CD4-positive, alpha-beta T cell treated with Interleukin-21 for 1 hour (primary cell): ENCODE measurements at places on chromosomes 16 and 17.

DNA sequence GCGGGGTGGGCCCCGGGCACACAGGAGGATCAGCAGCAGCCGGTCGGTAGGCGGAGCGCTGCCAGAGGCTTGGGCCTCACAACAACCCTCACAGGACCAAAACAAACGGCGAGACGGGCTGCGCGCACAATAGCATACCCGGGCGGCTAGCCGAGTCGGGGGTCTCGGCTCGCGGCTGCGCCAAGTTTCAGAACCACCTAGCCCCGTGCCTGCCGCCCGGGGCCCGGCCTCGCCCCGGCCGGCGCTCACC, 732 bp downstream of the ULK2 start:
- DNase-seq = peak; percentile 52

GRCh38 chr17:6430769-6431168, 4.2 kb downstream of the AIPL1 start:
- peak; percentile 11 for DNase-seq

- no peak for DNase-seq
Observed at GRCh38 chr16:71352963-71353460, 5.5 kb upstream of the CALB2 start.

GRCh38 chr17:63989622-63990345, 8.4 kb upstream of the PRR29 start:
- DNase-seq = no peak

DNA sequence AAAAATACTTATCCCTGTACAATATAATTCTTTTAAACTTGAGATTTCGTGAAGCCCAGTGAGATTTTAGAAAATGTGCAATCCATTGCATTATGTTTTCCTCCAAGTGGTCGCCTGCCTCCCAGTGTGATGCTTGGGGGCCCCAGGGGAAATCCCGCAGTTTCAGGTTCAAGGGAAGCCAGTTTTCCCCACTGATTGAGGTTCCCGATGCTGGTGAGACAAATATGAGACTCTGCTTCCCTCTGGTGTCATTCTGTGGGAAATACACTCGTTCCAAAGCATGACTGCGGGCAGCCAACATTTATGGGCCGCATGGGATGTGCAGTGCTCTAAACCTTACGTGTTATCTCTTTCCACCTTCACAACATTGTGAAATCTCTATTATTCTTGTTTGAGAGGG, 200.8 kb downstream of the PRKCB start:
- peak; percentile 55 for DNase-seq

GRCh38 chr17:82978765-82979349, 100.6 kb upstream of the METRNL start:
- peak; percentile 31 for DNase-seq

DNA sequence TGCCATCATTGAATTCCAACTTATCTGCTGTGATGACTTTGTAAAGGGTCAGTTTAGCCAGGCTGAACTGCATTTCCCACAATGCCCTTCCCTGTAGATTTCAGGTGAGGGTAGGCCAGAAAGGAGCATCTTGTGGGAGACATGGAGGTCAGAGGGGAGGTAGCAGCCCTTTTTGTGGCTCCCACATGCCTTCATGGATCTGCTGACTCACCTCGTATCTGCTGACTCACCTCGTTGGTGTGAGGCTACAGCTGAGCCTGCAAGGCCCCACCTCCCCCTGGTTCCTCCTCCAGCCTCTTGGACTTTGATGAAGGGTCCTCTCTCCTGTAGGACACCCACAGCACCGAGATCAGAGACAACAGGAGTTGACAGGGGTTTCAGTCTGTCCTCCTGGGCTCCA, 102.5 kb downstream of the SALL1 start:
- DNase-seq = no peak

DNA sequence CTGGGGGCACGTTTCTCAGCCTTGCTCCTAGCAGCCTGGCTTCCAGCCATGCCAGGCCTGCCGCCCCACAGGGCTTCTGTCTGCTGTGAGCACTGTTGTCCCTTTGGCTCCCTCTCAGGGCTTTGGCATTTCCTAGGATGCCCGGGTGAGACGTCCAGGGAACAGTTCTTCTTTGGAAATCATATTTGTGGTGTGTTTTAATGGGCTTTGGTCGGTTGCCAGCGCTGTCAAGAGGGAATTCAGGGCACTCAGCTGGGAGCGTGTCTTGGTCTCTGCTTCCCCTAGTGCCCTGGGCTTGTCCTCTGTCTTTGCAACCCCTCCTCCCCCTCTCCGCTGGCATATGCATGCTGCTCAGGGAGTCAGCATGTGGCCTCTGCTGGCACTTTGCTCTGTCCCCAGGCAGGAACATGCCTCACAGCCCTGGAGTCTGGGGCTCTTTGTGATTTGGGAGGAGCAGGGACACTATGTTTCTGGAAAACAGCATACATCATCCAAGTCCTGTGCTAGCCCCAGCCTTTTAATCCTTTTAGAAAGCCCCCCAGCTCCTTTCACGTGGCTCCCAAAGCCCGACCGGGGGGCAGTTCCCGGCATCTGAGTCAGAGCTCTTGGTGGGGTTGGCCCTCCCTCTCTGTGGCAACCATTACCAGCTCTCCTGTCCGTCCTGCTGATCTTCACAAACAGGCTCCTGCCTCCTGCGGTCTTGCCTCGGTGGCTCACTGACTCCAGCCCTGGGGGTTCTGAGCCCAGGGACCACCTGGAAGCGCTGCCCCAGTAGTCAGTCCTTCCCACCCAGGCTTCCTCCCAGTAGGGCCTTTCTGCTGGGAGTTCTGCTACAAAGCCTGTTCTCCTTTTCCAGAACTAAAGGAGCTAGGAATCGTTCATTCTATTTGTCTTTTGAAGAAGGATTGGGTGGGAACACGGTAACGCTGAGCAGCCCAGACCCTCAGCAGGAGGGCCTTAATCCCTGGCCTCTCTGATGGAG, 26.7 kb downstream of the SAP30BP start:
- DNase-seq = no peak

- DNase-seq = peak; percentile 61
Observed at GRCh38 chr17:80649672-80650330, 105.2 kb downstream of the RPTOR start.

GRCh38 chr17:64500862-64501765, 4.3 kb upstream of the POLG2 start:
- peak; percentile 27 for DNase-seq
